ENCODE measurements at places on chromosomes 3 and 15.
A peak's percentile ranks its signal among the peaks of the same experiment; 100 is the strongest.

DNA sequence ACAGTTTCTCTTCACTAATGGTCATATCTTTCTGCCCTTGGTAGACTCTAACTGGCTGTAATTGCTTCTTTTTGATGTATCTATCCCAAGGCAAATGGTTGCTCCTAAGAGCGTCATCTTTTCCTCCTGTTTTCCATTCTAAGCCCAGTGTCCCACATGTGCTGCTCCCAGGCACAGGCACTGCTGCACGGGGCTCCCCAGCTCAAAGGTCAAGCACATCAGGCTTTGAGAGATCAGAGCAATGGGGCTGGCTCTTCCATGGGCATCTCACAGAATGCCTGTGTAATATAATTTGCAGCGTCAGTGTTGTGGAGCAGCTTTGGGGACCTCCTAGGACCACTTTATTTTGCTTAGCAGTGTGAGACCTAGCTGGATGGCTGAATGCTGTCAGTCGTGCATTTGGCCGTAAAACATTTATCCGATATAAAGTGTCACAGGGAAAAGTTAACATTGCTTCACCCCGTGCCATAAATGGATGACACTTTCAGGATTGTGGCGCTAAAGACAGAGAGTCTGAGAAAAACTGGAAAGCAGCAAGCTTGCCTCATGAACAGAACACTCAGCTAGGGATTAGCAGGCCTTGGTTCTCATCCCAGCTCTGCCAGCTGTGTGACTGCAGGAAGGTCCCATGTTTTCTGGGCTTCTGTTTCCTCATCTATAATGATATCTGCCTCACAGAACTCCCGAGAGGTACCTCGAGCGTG, 277.5 kb upstream of the TBL1XR1 start:
- DNase-seq = no peak

- DNase-seq = no peak
These were observed 223.6 kb upstream of the CNTN6 start for GRCh38 chr3:869269-869668.

DNA sequence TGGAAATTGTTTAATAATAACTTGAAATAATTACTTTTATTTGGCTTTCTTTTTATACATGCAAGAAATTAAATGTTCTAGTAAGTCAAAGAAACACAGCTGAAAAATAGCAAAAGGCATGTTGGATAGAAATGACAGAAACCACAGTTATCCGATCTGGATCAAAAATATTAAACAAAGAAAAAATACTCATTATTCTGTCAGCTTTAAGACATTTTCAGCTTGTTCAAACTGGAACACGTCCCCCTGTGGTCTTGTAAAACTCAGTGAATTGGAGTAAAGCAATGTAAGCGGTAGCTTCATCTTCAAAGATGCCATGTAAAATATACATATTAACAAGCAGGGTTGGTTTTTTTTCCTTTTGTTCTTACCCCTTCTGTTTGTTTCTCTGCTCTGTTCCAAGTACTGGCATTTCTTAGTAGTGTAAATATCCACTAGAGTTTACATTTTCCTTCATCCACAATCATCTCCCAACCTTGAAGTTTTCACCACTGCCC, 223.4 kb downstream of the IGSF11 start:
- no peak for DNase-seq

GRCh38 chr3:32577581-32578556, 7.2 kb upstream of the DYNC1LI1 start:
- peak; percentile 14 for DNase-seq

All from stimulated activated CD4-positive, alpha-beta T cell treated with anti-CD3 and anti-CD28 coated beads, Interleukin-15, amount 100 ng/mL, for 48 hours (primary cell).